Pulmonary artery endothelial cell (primary cell): ENCODE measurements at places on chromosomes 5 and 9. TPM values are rescaled to one million over a fixed set of nuclear protein-coding genes. Genes with fewer than 3 reads are reported as not detected.

Gene PHYHD1
- 0.20 and 0.81 TPM in 2 replicates for total RNA-seq

Gene OR13C3
- total RNA-seq: not detected in 2 replicates

Gene PTTG1
- total RNA-seq: 88.6 and 175 TPM in 2 replicates

Gene ENTPD2
- not detected in 2 replicates for total RNA-seq

Gene IL9
- not detected in 2 replicates for total RNA-seq

Gene TAS2R1
- total RNA-seq: not detected in 2 replicates

Gene KCNV2
- not detected in 2 replicates for total RNA-seq

Gene ORM1
- not detected in 2 replicates for total RNA-seq

Gene UGT3A1
- not detected in 2 replicates for total RNA-seq

Gene DNAH5
- total RNA-seq: 0.07 and 0.49 TPM in 2 replicates

Gene FREM1
- 0.18 and 0.20 TPM in 2 replicates for total RNA-seq

Gene POU5F2
- total RNA-seq: 0.26 and 0.46 TPM in 2 replicates

Gene CDKN2B
- total RNA-seq: 2.3 and 3.5 TPM in 2 replicates
